Activated T-cell treated with anti-CD3 and anti-CD28 coated beads, Interleukin-2, amount 50 U/mL, for 48 hours (primary cell): ENCODE measurements at places on chromosomes 4 and X.
A peak's percentile ranks its signal among the peaks of the same experiment; 100 is the strongest.

- DNase-seq, result no peak
Measured at GRCh38 chr4:113849771-113850170, 88.2 kb upstream of the CAMK2D start.

- DNase-seq, result no peak
Measured at GRCh38 chr4:71258323-71258722, 80.5 kb upstream of the SLC4A4 start.

DNA sequence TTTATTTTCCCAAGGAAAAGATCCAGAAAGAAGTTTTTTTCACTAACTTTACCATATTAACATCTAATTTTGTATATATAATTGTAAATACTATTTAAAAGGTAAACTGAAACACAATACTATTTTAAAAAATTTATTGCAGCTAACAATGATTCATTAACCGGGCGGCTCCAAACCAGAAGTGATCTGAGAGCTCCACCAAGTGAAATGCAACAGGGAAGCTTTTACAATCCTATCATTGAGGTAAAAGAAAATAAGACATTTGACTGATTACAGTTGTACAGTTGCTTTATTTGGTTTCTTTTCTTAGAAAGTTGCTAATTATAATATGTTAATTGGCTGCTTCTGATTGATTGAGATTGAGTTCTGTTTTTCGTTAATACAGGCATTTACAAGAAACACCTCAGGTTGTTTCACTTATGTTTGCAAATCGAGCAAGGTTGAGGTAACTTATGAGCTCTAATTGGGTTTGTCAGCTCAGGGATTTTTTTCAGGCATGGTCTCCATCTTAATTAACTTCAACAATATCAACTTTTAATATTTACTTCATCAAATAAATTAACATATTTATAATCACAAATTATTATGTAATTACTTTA lies 220.2 kb upstream of the UGT8 start:
- DNase-seq, result no peak

GRCh38 chr4:3013839-3014350 lies 50.5 kb downstream of the GRK4 start:
- peak; percentile 61 for DNase-seq

DNA sequence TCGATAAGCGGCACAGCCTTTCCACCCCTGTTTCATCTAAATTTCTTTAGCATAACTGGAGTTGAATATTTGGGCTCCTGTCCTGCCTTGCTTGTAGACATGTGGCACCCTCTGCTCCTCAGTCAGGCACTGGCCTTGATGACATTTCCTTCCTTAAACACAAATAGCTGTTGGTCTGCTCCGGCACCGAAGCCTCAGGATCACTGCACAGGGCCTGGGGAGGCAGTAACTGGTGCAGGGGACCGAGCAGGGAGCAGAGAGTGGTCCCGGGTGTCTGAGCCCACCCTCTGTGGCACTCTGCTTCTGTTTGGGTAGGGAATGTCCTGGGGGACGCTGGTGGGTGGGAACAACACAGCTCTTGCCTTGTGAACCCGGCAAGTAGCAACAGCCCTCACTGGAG lies 13.6 kb downstream of the RGS12 start:
- no peak for DNase-seq

DNA sequence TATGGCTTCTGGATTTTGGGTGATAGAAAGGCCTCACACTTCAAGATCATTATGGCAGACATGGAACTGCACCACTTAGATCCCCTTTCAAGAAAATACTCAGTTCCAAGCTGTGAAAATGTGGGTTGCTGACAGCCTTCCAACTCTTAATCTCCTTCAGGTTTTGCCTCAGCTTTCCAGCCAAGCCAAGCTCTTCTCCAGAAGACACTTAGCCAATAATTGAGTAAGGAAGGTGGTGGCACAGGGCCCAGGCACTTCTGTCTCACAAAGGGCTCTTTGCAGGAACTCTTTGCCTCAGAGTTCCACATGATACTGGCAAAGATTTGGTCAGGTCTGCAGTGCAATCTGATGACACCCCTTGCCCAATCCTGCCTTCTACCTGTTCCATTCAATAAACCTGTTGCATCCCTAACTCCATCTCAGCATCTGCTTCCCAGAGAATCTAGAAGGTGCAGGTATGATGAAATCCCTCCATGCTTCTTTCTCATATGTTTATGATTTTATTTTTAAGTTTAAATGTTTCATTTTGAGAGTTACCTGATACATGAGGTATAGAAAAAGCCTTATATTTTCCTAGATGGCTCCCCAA lies 30.6 kb downstream of the ANXA5 start:
- DNase-seq, result no peak

- no peak for DNase-seq
Measured at GRCh38 chr4:14441561-14441960, 560.7 kb upstream of the CPEB2 start.

DNA sequence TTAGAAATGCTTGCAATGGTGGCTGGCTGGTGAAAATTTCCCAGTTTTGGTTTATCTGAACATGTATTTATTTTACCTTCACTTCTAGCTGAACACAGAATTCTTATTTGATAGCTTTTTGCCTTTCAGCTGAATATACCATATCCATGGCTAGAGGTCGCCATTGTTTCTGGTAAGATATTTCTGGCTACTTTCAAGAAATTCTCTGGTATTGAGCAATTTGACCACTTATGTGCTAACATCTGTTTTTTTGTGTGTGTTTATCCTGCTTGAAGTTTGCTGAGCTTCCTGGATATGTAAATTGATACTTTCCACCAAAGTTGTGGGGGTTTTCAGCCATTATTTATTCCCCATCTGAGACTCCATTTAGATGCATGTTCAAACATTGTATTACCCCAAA lies 75.4 kb downstream of the FBXW7 start:
- no peak for DNase-seq

- DNase-seq, result no peak
Measured at GRCh38 chr4:58587856-58588255, 1477.7 kb upstream of the IGFBP7 start.

GRCh38 chr4:14196131-14196530 lies 568.6 kb upstream of the BOD1L1 start:
- no peak for DNase-seq

DNA sequence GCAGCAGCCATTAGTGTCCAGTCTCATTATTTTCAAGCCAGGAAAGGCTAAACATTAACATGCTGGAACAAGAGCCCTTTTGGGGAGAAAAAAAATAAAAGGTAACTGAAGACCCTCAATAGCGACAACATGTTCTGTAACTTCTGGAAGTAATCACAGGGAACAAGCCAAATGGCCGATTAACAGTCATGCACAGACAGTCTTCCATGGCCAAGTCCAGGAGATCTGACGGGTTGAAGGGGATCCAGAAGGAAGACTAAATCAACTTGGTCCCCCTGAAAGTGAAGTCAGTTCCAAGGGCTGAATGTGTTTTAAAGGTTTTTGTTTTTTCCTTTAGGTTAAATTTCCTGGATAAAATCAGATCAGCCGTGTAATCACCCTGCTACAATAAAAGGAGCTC lies 52.5 kb downstream of the LNX1 start:
- DNase-seq, result no peak
